ENCODE measurements at places on chromosomes 12 and 14.
A peak's percentile ranks its signal among the peaks of the same experiment; 100 is the strongest.

GRCh38 chr12:39930101-39930500, 175.8 kb downstream of the SLC2A13 start:
- DNase-seq = no peak

- DNase-seq = no peak
These were observed 128.0 kb downstream of the RFLNA start for GRCh38 chr12:124422570-124423523.

DNA sequence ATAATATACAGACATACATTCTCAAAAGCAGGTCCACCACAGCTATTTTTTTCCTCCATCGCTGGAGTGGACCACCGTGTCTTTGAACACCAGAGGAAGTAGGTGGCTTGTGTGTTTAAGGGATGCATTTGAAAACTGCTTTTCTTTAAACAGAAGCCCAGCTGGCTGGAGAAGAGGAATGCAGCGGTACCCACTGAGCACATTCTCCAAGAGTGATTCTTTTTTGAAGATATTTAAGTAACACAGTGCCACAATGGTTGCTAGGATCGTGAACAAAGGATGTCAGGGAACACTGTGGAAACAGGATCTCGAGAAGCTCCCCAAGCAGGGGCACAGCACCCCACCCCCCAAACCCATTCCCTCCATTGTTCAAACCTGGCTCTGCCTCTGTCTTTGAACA, 286.6 kb upstream of the PWP1 start:
- DNase-seq = no peak

- DNase-seq = no peak
These were observed 174.9 kb downstream of the BCAT1 start for GRCh38 chr12:24773996-24774395.

DNA sequence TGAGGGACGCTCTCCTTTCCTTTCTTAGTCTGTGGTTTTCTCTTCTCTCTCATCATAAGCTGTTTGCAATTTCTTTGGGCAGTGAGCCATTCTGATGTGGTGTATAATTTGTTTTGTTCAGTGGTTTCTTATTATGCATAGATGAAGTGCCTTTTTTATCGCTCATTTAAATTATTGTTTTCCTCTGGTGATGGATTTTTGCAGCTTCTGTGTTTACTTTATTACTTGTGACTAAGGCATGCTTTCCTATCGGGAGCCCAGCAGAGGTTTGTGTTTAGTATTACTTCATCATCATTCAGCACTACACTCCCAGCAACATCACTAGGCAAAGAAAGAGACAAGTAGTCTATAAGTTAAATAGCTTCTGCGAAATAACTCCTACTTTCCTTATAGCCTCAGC, 586.6 kb upstream of the NOVA1 start:
- no peak for DNase-seq

- DNase-seq = peak; percentile 60
These were observed 5.4 kb upstream of the NR4A1 start for GRCh38 chr12:52045794-52046199.

- no peak for DNase-seq
These were observed 32.6 kb downstream of the CPSF2 start for GRCh38 chr14:92154283-92154942.

DNA sequence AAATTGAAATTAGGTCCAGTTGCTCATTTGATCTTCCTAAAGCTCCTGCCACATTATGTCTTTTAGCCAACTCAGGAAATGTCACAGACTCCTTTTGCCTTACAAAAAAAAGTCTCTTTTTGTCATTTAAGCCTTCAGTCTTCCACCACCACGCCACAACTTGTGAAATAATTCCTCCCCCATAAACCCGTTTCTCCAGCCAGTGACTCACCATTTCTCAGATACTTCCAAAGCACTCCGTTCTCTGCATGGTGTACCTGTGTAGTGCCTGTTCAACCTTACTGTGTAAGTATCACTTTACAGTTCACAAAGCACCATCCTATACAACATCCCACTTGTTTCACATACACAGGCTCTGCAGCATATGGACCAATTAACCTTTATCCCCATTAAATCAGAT, 139.5 kb upstream of the AEBP2 start:
- no peak for DNase-seq

DNA sequence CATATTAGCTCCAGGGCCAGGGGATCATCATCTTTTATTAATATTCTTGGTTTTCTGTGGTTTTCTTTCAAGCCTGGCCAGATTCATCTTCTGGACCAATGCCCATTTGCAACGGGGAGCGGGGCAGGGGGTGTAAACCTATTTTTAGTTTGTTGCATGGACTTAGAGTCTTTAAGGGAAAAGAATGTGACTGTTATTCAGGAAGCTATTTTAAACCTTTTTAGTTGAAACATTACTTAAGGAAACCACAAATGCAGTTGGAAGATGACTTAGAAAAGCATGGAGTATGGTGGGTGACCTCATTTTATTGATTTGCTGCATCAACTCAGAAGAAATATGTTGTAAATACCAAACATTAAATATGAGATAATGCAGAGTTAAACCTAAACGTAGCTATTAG, 368.4 kb upstream of the E2F7 start:
- DNase-seq = no peak

DNA sequence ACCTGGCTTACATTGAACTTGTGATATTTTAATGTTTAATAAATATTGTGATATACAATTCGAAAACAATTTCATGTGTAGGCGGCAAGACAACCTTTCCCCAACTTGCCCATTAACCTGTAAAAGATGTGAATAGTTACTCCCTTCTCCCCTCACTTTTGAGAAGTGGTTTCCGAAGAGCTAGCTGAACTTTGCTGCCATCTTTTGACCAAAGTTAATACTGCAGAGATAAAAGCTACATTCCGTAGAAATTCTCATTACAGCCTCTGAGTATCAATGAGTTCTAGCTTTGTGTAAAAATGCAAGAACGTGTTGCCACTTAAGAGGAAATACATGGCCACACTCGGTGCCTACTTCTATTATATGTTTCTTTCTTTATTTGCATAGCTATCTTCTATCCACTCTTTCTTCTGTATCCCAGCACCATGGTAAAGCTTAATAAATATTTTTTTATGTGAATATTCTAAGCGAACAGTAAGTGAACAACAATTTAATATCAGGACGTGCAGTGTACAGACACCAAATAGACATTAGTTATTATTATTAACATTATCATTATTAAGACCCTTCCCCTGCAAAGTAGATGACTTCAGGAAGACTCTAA, 105.1 kb upstream of the TMEM260 start:
- no peak for DNase-seq

GRCh38 chr12:89826468-89826867, 117.8 kb upstream of the ATP2B1 start:
- DNase-seq = no peak

- no peak for DNase-seq
These were observed 275.2 kb upstream of the CRY1 start for GRCh38 chr12:107368586-107368985.

DNA sequence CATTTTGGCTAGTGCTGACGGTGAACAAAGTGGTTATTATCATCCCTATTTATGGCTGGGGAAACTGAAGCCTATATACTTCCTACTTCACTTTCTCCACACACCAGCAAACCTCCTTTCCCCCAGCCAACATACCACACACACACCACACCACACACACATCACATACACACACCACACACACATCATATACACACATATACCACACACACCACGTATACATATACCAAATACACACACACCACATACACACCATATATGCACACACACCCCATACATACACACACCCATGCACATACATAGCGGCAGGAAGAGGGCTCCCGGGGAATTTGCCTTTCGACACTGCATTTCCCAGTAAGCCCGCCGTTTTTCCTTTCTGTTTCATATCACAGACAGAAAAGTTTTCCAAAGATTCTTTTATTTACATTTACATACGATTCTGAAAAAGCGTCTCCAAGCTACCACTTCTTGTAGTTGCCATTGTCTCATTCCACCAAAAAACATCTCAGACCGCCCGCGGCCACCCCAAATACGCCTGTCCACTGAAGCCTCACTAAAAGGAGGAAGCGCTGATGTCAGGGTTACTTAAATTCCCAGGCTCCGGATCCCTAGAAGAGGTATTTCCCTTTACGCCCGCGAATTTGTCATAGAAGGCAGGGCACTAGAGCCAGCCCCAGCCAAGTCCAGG, 823 bp upstream of the RAB5B start:
- DNase-seq = no peak

DNA sequence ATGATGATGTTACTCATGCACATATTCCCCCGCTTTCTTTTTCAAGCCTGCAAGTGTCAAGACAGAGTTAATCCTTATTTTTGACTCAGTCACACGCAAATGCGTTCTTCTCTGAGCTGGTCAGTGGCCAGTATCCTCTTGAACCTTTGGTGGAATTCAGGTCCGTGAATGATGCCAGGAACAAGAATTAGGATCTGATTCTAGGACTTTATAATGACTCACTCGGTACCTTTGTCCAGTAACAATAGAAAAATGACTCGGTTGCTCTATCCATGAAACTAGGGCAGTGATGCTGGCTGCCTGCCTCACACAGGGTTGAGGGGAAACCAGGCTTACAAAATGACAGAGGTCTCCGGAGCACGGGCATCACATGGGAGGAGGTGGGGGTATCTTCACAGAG, 185.8 kb upstream of the NUDT4 start:
- DNase-seq = no peak

DNA sequence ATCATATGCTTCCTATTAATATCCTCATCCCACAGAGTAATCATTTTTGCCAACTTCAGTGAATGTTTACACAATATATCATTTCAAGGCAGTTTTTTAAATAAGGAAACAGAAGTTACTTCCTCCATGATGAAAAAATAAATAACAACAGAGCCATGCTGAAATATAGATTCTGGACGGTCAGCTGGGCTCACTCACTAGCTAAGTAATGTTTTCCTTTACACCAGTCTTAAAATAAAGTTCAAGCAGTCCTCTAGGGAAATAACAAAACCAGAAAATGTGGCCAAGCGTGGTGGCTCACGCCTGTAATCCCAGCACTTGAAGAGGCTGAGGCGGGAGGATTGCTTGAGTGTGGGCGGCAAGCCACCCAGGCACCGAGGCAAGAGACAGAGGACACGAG, 28.7 kb downstream of the AICDA start:
- no peak for DNase-seq

All from CD4-positive, alpha-beta T cell (primary cell).